ENCODE measurements at places on chromosomes 1 and 21.

DNA sequence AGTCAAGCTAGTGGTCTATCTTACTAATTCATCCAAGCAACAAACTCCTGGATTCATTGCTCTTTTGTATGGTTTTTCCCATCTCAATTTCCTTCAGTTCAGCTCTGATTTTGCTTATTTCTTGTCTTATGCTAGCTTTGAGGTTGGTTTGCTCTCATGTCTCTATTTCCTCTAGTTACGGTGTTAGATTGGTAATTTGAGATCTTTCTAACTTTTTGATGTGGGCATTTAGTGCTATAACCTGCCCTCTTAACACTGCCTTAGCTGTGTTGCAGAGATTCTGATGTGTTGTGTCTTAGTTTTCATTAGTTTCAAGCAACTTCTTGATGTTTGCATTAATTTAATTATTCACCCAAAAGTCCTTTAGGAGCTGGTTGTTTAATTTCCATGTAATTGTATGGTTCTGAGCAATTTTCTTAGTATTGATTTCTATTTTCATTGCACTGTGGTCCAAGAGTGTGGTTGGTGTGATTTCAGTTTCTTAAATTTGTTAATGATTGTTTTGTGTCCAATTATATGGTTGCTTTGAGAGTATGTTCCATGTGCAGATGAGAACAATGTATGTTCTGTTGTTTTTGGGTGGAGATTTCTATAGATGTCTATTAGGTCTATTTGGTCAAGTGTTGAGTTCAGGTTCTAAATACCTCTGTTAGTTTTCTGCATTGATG is 154.6 kb downstream of the PLPPR5 start:
- DNase-seq, result no peak

DNA sequence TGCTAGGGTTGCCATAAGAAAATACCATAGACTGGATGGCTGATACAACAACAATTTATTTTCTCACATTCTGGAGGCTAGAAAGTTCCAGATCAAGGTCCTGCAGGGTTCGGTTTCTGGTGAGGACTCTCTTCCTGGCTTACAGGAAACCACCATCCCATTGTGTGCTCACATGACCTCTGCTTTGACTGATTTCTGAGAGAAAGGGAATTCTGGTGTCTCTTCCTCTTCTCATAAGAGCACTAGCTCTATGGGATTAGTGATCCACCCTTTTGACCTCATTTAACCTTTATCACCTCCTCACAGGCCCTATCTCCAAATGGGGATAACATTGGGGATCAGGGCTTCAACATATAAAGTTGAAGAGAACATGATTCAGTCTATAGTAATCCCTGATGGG is 47.5 kb downstream of the MRPL39 start:
- DNase-seq, result peak; percentile 52

GRCh38 chr1:62076286-62076685 is 118.4 kb upstream of the L1TD1 start:
- DNase-seq, result no peak

DNA sequence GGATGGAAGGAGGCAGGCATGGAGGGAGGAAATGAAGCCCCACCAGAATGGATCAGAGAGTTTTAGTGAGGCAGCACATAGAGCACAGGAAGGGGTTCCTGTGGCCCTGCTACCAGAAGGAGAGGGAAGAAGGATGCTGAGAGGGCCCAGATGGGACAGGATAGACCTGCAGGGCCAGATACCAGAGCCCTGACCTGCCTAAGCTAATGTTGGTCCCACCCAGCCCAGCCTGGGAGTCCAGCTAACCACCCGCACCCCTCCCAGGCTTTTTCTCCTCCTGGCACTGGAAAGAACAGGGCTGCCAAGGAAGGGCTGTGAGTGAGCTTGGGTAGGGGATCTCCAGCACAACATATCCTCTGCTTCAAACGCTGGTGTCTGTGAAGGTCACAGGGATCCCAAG is 6.9 kb downstream of the NECTIN4 start:
- no peak for DNase-seq

DNA sequence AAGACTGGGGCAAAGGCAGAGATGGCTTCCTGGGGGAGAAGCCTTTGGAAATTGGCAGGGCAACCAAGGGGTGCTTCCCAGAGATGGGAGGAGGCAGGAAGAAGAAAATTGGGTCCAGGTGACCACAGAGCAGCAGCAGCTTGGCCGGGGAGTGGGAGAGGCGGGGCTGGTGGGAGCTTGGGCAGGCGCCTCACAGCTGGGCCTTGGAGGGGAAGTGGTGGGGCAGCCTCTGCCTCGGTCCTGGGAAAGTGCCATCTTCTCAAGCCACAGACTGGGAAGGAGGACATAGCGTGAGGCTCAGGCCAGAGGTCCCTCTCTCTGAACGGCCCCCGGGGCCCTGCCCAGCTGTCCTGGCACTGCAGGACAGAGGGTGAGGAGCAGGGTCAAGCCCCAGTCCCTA is 24.0 kb upstream of the WASF2 start:
- no peak for DNase-seq

GRCh38 chr1:153306303-153307220 is 6.2 kb downstream of the PGLYRP3 start:
- DNase-seq, result no peak

- DNase-seq, result no peak
Measured at GRCh38 chr21:28522014-28522799, 470.5 kb downstream of the LTN1 start.

DNA sequence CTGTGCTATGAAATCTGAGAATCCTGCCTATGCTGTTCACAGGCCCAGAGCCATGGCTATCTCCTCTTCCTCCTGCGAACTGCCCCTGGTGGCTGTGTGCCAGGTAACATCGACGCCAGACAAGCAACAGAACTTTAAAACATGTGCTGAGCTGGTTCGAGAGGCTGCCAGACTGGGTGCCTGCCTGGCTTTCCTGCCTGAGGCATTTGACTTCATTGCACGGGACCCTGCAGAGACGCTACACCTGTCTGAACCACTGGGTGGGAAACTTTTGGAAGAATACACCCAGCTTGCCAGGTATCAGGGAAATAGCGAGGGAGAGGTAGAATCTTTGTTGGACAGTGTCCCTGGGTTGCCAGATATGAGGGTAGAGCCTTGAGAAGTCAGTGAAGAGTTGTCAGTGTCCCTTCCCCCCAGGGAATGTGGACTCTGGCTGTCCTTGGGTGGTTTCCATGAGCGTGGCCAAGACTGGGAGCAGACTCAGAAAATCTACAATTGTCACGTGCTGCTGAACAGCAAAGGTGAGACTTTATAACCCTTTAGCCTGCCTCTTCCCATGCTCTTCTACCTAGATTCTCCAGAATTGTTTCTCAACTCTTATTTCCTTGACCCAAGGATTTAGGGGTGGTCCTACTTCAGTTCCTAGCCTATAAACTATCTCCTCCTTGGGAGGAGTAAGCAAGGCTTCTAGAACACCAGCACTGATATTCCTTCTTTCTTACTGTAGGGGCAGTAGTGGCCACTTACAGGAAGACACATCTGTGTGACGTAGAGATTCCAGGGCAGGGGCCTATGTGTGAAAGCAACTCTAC is 1.4 kb downstream of the NIT1 start:
- peak; percentile 49 for DNase-seq

GRCh38 chr1:247335882-247336281 is 4.2 kb upstream of the ZNF496 start:
- no peak for DNase-seq

- DNase-seq, result no peak
Measured at GRCh38 chr21:45821315-45821962, 160.1 kb upstream of the COL6A1 start.
